ENCODE measurements at places on chromosomes 4 and X. TPM values are rescaled to one million over a fixed set of nuclear protein-coding genes. Genes with fewer than 3 reads are reported as not detected.

The KCTD8 gene
- 0.13 TPM for total RNA-seq

The MAGEA2 gene
- not detected for total RNA-seq

The PIGA gene
- 7.6 TPM for total RNA-seq

The CHRDL1 gene
- under 0.01 TPM for total RNA-seq

The GAGE13 gene
- total RNA-seq = not detected

The IL2RG gene
- total RNA-seq = 0.13 TPM

The ASB11 gene
- total RNA-seq = under 0.01 TPM

The EREG gene
- under 0.01 TPM for total RNA-seq

GRCh38 chr4:56215141-56215783, 172.0 kb downstream of the AASDH start:
- DNase-seq = peak; percentile 11

- DNase-seq = peak; percentile 81
Measured at GRCh38 chrX:107684956-107685385, 56.7 kb downstream of the PRPS1 start.

DNA sequence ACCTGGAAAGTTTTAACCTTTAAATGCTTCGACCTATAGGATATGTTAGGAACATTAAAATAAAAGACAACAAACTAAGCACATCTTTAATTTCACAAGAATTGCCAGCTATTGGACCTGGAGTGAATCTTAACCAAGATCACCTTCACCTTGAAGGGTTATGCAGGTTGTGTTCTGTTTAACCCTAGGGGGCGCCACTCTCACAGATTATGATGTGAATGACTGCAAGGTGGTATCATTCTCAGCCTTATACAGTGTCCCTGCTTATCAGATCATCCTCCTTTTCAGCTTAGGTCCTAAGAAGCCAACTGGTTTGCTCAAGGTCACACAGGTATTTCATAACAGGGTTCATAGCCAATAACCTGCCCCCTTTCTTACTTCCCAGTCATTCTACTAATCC, 23.5 kb downstream of the INTS6L start:
- no peak for DNase-seq

DNA sequence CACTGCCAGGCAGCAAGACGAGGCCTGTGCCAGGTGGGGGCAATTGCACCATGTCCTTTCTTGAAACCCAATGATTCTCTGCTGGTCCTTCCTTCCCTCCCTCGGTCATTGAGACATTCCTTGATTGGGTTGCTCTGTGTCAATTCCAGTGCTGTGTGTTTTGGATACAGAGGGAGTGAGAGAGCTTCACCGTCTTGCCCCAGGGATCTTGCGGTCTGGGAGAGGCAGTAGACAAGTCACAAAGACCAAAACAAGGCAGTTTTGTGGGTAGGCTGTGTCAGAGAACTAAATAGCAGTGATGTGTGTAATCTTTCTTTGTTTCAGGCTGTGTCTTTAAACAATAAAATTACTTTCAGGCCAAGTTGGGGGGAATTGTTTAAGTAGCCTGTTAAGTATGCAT, 38.8 kb upstream of the TADA2B start:
- no peak for DNase-seq

- DNase-seq = no peak
Measured at GRCh38 chr4:2084316-2084715, 25.2 kb downstream of the NAT8L start.

- no peak for DNase-seq
Measured at GRCh38 chr4:188987011-188987410, 847.8 kb downstream of the TRIML1 start.

DNA sequence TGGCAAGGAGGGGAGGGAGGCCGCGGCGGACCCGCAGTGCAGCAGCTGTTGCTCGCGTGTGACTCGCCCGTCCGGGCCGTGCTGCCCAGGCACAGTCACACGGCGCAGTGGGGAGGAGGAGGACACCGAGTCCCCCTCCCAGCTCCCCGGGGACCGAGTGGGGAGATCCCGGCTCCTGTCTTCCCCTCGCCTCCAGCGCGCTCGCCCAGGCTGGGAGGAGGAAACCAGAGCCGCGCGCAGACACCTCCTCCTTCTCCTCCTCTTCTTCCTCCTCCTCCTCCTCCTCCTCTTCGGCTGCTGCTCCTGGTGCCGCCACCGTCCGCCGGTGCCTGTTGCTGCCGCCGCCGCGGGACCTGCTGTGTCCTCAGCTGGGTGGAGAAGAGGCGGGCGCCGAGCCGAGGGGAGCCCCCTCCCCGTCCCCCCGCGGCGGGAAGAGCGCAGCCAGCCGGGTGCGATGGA, at the start of gene TBC1D1:
Gene TBC1D1 (plus strand): TSS at position 284 of the 459 bp plus-strand sequence. CDS start 11,012 bp downstream, outside the sequence.
- no peak for DNase-seq

DNA sequence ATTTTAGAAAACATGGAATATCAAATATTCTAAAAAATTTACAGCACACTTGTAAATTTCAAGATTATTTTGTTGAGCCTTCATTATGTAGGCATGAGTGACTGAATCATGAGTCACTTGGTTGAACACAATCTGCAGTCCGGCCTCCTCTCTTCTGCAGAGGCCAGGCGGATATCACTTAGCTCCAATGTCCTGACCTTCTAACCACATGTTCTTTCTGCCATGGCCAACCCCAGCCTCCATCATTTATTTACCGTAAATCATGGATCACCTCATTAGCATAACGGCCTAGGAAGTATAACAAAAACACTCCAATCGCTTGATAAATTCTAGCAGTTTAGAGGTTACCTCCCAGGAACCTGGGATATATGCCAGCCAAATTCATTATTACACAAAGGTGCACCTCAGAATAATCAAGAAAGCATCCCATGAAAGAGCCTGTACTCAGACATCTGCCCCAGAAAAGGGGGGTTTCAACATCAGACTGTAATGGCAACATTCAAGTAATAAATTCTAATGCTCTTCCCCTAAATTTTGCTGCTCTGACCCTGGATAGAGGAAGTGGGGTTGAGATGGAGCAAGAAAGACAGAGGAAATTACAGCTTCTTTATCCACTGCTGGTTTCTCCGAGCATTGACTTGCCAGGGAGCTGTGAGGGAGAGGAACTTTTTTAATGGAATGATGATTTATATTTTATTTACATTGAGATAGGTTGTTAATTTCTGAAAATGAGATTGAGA, 2153.6 kb upstream of the AGA start:
- no peak for DNase-seq

DNA sequence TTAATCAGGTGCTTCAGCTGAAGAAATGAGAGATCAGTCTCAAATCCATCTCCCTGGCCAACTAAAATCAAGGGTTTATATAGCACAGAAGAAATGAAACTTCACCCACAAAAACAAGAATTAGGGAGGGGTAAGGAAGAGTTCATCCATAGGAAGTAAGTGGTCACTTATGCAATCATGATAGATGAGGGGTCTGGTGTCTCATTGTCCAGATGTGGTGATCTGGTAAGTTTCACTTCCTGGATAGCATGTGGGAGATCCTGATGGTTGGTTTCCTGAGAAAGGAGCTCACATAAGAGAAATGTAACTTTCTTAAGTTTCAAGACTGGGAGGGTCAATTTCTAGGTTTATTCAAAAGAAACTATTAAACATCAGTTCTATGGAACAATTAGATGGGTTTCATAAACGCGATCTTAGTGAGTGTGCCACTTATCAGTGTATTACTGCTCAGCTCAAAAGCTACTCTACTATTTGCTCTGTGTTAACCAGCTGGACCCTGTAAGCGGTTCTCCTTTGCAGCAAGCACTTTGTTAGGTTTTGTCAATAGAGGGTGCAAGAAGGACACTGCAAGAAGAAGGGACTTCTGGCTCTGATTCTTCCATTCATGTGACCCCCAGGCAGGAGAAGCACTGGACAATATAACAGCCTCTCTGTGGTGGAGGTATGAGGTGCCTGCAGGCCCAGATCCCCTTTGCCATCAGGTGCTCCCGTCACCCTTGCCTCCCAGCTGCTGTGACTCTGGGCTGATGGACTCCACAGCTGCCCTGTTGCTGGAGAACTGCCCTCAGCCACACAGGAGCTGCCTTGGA, 35.4 kb upstream of the HPSE start:
- no peak for DNase-seq

DNA sequence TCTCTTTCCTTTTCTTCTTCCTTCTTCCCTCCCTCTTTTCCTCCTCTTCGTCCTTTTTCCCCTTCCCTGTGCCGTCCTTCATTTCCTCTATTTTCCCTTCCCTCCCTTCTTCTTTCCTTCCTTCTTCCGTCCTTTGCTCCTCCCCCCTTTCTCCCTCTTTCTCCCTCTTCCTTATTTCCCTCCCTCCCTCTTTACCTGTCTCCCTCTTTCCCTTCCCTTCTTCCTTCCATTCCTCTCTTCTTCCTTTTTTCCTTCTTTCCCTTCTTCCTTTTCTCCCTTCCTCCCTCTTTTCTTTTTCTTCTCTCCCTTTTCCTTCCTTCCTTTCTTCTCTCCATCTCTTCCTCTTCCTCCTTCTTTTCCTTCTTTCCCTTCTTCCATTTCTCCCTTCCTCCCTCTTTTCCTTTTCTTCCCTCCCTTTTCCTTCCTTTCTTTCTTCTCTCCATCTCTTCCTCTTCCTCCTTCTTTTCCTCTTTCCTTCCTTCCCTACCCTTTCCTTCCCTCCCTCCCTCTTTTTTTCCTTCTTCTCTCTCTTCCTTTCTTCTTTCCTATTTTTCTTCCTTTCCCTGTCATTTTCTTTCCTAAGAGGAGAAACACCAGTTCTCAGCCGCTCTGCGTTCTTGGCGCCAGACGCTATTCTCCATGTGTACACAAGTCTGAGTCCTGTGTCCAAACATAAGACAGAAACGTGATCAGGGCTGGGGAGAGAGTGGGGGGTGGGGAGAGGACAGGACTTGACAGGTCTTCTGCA, 597.1 kb downstream of the MID1IP1 start:
- DNase-seq = no peak

DNA sequence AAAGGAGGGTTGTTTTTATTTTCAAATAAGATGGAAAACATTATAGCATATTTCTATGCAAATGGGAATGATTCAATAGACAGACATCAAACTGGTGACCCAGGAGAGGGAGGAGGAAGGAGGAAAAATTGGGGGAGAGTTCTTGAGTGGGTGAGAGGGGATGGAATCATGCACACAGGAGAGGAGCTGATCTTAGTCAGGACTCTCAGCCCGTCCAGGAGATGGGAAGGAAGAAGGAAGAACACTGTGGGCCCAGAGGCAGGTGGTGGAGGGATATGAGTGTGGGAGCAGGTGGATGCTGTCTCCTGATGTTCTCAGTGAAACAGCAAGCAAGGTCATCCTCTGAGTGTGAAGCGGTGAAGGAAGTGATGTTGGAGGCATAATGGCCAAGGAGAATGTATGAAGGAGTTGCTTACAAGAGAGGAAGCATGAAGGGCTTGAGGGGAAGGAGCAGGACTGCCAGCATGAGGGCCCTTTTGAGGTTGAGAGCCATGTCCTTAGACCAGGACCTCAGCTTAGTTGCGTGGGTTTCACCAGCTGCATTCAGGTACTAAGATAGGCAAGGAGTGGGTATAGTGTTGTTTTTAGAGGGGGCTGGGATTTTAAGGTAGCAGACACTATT, 161.7 kb upstream of the NAP1L5 start:
- DNase-seq = no peak

DNA sequence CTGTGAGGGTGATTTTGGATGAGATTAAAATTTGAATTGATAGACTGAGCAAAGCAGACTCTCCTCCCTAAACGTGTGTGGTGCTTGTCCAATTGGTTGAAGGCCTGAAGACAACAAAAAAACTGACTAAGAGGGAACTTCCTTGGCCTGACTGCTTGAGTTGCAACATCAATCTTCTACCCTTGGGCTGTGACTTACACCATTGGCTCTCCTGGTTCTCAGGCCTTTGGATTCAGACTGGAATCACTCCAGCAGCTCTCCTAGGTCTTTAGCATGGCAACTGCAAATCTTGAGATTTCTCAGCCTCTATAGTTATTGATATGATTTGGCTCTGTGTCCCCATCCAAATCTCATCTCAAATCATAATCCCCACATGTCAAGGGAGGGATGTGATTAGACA, 49.7 kb upstream of the IGFBP7 start:
- DNase-seq = no peak

DNA sequence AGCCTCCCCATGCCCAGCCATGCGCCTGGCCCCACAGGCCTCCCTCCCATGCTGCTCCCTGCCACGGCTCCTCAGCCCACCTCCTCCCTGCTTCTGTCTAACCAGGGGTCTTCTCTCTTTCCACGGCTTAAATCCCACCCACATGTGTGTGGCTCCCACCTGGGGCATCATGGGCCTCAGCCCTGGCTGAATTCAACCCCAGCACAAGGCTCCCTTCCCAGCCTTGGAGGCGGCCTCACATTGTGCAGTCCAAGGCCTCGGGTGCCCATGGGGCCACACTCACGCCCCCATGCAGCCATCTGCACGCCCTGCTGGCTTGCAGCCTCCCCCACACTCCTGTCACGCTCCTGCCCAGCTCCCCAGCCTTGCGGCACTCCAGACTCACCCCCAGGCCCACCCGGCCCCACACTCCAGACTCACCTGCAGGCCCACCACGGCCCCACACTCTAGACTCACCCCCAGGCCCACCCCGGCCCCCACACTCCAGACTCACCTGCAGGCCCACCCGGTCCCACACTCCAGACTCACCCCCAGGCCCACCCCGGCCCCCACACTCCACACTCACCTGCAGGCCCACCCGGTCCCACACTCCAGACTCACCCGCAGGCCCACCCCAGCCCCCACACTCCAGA, 27.0 kb downstream of the MAEA start:
- DNase-seq = no peak

DNA sequence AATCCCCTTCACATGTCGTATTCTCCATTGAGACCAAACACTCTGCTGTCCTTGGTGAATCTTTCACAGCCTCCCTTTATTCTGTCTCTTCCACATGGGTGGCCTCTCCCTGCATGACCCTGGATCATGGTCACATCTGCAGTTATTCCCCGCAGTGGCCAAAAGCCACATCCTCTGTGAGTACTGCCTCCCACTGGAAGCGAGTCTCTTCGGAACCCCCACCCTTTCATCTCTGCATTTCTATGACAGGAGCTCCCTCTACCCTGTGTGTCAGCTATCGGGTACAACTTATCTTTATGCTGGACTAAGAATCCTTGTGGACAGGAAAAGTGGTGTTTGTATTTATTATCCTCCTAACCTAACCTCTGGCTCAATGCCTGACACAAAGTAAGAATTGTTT, 48.6 kb upstream of the SHISA3 start:
- DNase-seq = no peak

DNA sequence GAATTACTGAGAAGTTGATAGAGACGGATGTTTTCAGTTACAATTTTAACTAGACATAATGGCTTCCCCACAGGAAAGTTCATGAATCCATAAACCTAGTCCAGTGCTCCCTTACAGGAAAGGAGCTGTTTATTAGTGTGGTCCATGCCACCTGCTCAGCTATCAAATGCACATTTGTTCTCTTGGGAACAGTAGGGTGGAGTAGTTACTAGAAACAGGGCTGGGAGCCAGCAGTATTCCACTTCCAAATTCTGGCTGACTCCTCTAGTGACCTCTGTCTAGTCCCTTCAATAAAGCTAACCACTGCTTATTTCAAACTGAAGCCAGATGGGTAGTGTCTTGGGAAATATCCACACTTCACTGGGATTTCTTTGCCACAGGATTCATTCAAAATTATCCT, 88.4 kb upstream of the TLL1 start:
- DNase-seq = peak; percentile 29

- no peak for DNase-seq
Measured at GRCh38 chr4:5662555-5662954, 45.8 kb downstream of the EVC2 start.

DNA sequence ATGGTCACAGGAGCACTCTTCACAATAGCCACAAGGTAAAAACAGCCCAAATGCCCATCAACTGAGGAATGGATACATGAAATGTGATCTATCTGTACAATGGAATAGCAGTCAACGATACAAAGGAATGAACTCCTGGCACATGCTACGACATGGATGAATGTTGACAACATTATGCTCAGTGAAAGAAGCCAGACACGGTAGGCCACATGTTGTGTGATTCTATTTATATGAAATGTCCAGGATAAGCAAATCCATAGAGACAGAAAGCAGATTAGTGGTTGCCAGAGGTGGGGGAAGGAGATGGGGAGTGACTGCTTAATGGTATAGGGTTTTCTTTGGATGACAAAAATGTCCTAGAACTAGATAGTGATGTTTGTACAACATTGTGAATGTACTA, 58.7 kb upstream of the GPM6B start:
- no peak for DNase-seq

Measured in dermis microvascular lymphatic vessel endothelial cell (primary cell).